ENCODE measurements at places on chromosomes 3 and 15.
A peak's percentile ranks its signal among the peaks of the same experiment; 100 is the strongest.

- no peak for DNase-seq
These were observed 27.8 kb upstream of the SPTBN5 start for GRCh38 chr15:41921639-41922038.

DNA sequence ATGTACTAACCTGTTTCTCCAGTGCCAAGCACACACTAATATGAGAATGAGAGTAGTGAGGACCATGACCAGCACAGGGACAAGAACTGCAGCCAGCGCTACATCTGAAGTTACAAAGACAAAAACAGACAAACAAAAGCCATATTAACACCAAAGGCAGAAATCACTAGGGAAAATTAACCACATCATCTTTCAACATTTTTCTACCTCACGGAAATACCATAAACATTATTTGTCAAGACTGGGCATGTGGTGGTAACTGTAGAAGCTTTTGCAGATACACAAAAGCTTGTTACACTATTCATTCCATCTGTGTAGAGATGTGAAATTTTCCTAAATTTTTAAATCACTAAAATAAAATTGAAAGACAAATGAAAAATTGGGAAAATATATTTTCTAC lies 44.9 kb downstream of the ST3GAL6 start:
- no peak for DNase-seq

DNA sequence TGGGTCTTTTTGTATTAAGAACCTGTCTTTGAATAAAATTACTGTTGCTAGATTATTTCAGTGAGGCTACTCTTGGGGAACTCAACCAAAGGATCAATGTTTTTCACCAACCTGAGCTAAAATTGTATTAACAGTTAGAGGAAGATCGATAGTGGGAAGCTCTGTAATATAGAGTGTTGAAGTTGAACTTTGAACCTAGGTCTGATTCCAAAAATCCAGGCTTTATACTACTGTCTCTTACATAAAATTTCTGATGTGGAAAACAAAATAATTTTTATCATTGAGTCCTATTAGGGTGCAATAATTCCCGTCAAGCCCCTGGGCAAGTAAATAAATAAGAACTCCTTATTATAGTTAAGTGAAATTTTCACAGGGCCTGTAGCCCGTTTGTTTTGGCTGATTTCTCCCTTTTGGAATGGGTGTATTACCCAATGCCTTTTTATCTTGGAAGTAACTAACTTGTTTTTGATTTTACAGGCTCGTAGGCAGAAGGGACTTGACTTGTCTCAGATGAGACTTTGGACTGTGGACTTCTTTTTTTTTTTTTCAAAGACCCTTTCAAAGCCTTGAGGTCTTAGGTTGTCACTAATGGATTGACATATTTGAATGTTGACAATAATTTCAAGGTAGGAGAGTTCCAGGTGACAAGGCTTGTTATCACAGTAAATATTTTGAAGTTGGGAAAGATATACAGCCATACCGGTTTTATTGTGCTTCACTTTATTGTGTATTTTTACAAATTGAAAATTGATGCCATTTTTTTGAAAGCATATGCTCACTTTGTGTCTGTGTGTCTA lies 276.1 kb downstream of the NFKBIZ start:
- DNase-seq = no peak

- DNase-seq = no peak
These were observed 75.2 kb upstream of the GSK3B start for GRCh38 chr3:120169407-120169806.

GRCh38 chr3:102526865-102527264 lies 92.0 kb downstream of the ZPLD1 start:
- DNase-seq = no peak

DNA sequence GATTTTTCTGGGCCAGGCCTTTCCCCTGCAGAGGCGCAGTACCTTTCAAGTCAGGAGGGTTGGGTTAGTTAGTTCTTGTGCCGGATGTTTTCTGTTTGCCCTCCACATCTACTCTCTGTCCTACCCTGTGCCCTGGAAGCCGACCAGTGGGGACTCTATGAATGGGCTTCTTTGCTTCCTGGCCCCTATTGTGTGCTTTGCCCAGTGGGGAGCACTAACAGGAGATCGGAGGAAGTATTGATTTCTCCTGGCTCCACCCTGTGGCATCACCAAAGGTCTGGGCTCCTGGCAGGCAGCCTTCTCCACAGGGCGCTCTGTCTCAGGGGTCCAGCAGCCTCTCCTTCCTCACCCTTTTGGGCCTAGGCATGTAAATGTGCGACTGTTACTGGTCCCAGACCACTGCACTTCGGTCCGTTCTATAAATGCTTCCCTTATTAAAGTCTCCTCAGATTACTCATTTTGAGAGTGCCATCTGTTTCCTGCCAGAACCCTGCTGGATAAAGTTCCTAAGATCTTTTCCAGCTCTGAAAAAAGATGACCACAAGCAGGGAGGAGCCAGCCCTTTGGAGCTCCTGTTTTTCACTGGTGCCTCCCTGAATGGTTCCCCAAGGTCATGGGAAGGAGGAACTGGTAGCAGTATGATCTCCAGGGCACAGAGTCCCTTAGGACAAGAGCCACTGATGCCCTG lies 44.5 kb downstream of the CTDSPL start:
- peak; percentile 18 for DNase-seq

DNA sequence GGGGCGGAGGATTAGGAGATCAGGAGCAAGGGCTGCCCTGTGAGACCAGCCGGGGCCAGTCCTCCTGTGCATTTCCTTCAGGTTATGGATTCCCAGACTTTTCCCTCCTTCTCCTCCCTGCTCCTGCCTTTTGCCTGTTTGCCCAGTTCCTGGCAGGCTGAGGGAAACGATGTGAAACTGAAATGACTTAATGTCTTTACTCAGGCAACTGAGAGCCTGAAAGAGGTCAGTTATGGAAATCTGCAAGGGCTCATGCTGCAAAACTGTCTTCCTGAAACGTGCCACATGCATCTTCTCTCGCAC lies 57.2 kb downstream of the MESD start:
- no peak for DNase-seq

- DNase-seq = no peak
These were observed 136.3 kb upstream of the PRR20G start for GRCh38 chr3:127423856-127424765.

- DNase-seq = no peak
These were observed 326.5 kb downstream of the CGGBP1 start for GRCh38 chr3:87732294-87732693.

GRCh38 chr15:91073077-91073476 lies 27.0 kb upstream of the SV2B start:
- no peak for DNase-seq

DNA sequence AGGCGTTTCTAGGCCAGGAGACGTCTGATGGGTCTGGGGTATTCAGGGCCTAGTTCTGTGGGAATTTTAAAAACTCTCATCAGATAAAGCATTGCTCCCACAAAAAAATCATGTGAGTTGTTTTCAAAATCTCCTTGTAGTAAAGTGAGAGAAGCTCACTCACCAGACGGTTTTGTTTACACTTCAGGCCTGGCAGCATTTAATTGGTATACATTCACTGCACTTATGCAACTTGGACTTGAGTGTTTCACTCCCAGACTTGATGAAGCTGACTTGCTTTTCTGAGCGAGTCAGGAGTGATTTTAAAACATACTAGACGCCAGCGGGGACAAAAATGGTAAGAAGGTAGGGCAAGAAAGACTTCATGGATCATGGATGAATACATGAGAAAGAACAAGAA lies 75.2 kb downstream of the SLCO3A1 start:
- DNase-seq = no peak

- DNase-seq = no peak
These were observed 39.6 kb upstream of the IP6K2 start for GRCh38 chr3:48756640-48757039.

DNA sequence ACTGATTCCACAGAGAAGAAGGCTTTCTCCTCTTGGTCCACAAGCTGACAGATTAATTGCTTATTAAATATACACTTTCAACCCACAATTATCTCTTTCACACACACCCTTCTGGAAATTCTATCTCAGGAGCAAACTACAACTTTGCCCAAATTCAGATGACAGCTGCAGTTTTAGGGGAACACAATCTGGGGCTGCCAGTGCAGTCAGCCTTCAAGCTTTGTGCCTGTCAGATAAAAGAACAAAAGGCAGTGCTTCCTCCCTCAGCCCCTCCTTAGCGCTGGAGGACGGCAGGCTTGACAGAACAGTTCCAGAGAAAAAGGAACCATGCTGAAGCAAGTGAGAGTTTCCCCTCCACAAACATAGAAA lies 99.6 kb downstream of the TMCC1 start:
- DNase-seq = peak; percentile 50

- DNase-seq = no peak
These were observed 3.5 kb upstream of the ROPN1B start for GRCh38 chr3:125965505-125965904.

GRCh38 chr15:68383161-68384074 lies 48.5 kb downstream of the ITGA11 start:
- peak; percentile 78 for DNase-seq

DNA sequence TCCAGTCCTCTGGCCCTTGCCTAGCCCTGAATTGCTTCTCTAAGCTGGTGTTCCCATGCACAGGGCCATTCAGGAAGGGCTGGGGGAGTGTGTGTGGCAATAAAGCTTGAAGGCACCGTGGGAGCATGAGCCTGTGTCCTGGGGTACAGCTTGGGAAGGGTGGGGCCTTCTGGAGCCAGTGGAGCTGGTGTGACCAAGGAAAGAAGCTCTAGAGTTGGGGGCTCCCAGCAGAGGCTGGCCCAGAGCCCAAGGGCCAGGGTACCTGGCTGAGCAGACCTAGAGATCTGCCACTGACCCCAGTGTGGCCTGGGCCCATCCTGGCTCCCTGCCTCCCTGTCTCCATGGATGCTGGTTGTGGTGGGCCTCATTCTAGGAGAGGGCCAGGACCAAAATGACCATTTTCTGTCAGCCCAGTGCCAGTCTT lies 8.1 kb downstream of the ABTB1 start:
- no peak for DNase-seq

- no peak for DNase-seq
These were observed 21.7 kb downstream of the XXYLT1 start for GRCh38 chr3:195249057-195249770.

GRCh38 chr15:74443100-74443909 lies 9.5 kb upstream of the SEMA7A start:
- no peak for DNase-seq

GRCh38 chr3:16897254-16897926 lies 12.6 kb downstream of the PLCL2 start:
- no peak for DNase-seq

DNA sequence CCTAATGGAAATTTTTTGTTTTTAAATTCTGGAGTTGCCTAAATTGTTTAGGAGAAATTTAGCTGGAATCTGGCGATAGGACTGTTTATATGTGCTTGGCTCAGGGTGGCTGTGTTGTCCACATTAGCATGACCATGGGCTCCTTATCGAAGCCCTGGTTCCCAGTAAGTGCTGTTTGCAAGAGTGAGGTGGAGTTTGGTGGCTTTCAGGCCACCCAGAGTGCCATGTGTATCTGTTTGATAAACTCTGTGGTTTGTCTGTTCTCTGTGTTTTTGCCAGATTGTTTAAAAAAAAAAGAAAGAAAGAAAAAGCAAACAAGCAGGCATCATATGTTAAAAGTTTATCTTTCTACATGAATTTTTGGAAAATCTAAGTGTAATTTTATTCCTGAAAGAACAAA lies 51.5 kb downstream of the PLCL2 start:
- no peak for DNase-seq

DNA sequence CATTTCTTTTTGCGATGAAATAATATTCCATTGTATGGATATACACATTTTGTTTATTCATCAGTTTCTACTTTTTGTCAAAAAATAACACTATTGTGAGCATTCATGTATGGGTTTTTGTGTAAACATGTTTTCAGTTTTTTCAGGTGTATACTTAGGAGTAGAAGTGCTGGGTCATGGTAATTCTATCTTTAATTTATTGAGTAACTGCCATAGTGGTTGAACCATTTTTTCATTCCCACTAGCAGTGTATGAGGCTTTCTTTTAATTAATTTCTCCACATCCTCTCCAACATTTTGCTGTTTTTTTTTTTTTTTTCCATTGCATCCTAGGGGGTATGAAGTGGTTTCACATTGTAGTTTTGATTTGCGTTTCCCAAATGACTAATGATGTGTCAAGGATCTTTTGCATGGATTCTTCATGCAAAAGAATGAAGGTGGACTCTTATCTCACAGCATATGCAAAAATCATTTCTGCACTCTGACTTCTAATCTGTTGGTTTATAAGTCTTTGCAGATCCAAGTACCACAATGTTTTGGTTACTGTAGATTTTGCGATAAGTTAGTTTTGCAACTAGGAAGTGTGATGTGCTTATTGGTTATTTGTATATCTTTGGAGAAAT lies 12.6 kb downstream of the ATP2C1 start:
- DNase-seq = no peak

DNA sequence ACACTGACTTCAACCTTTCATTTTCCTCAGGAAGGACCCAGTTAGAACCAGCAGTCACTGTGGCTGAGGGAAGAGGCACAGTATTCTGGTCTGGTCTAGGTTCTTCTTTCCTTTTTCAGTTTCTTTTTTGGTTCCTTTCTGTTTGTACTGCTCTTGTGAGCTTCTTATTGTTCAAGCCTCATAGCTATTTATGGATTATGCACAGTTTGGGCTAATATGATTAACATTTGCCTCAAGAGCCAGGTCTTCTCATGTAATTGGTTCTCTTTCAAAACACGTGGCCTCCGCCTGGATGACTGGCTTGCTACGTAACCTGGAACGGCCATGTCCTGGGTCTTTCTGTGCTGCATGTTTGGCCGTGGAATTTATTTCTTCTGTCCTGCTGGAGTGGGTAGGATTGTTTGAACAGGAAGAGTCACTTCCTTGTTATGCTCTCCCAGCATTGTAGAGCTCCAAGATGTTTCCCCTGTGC lies 43.3 kb downstream of the RBMS3 start:
- DNase-seq = peak; percentile 78

- DNase-seq = no peak
These were observed 15.6 kb upstream of the IGSF10 start for GRCh38 chr3:151476344-151477018.
